ENCODE measurements at places on chromosomes 2 and 18.

- DNase-seq, result no peak
These were observed 12.5 kb upstream of the NAB1 start for GRCh38 chr2:190636361-190636760.

DNA sequence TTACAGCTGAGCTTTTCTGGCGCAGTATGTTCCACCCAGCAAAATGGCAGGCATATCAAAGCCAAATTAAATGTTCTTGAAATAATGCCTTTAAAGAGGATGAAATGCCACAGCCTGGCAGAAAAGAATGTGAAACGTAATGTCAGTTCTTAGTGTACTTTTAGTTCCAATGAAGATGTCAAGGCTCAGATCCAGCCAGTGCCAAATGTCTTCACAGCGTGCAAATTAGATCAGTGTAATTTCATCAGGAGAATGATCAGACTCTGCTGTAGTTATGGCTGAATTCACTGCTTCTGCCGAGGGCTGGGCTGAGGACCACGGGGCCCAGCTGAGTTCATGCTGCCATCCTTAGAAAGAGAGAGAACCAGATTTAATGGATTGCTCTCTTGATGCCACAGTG, 78.7 kb upstream of the ITGA4 start:
- no peak for DNase-seq

- DNase-seq, result no peak
These were observed 178.7 kb downstream of the LCLAT1 start for GRCh38 chr2:30625701-30626100.

DNA sequence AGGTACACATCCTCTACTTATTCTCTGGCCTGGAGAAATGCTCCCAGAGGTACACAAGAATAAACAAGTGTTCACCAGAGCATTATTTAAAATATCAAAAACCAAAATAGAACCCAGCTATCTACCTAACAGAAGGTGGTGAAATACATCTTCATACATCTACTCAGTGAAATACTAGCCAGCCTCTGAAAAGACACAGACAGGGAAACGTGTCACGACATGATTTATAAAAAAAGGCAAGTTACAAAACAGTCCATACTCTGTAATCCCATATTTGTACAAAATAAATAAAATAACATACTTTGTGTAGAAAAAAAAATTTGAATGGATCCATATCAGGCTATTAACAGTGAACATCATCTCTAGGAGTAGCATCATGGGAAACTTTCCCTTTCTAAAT, 38.2 kb downstream of the KANSL3 start:
- no peak for DNase-seq
